ENCODE measurements at places on chromosomes 11 and 22. TPM values are rescaled to one million over a fixed set of nuclear protein-coding genes. Genes with fewer than 3 reads are reported as not detected.

EED gene
- total RNA-seq, result 21.9 TPM

- DNase-seq, result no peak
Observed at GRCh38 chr11:123973816-123974215, 3.8 kb downstream of the OR10S1 start.

DNA sequence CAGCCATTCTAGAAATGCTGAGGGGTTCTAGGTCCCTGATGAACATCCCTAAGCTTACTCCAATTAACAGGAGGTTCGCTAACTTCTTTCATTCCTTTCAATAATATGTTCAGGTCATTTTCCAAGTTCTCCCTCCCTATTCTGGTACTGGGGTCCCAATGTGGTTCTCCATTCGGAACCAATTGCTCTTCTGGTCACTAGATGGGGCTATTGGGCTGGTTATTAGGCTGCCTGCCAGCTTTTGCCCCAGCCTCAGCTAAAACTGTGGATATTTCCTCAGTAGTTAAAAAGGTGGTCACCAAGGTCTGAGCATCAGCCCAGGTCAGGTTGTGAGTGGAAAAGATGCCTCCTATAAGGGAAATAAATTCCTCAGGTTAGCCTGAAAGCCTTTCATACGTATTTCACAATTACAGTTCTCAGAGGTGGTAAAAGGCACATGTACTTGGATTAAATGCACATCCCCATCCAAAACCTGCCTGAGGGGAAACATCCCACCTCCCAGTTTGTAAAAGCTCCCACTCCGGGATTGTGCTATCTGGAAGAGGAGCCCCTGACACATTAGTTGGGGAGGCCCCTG lies 161.1 kb upstream of the CCDC179 start:
- no peak for DNase-seq

- no peak for DNase-seq
Observed at GRCh38 chr11:133747409-133747808, 97.9 kb downstream of the SPATA19 start.

- no peak for DNase-seq
Observed at GRCh38 chr11:34405079-34405858, 33.5 kb upstream of the CAT start.

- no peak for DNase-seq
Observed at GRCh38 chr11:126483621-126484195, 128.2 kb downstream of the ST3GAL4 start.

GRCh38 chr11:96050435-96051182 lies 126.7 kb upstream of the MTMR2 start:
- no peak for DNase-seq

Measured in mucosa of descending colon (tissue), 3 donors.